ENCODE measurements at places on chromosomes 3 and 15.

GRCh38 chr3:160478338-160478737, 28.8 kb upstream of the TRIM59 start:
- DNase-seq, result no peak

- DNase-seq, result no peak
Measured at GRCh38 chr3:130948001-130948773, 54.3 kb downstream of the ATP2C1 start.

DNA sequence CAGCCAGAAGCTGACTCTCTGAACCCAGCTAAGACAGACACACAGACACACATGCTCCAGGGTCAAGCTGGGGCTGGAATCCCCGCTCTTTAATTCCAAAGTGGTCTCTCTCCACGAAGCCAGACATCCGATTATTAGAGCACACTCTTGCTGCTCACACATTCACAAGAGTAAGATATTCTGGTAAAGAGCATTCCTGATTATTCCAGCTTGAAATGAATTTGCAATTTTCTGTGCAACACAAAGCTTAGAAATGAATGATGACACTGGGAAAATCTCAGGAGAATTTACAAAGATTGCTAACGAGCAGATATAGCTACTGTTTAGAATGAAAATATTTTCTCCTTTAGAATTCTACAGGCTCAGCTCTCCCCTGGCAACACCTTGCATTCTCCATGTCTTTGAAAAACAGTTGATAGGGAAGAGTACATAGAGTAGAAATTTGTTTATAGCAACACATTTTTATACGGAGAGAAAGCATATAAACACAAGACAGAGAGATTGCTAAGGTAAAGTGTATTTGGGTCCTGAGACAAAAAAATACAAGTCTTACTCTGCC, 80.6 kb upstream of the EIF1B start:
- no peak for DNase-seq

GRCh38 chr3:168914662-168915061, 748.9 kb downstream of the MECOM start:
- DNase-seq, result no peak

DNA sequence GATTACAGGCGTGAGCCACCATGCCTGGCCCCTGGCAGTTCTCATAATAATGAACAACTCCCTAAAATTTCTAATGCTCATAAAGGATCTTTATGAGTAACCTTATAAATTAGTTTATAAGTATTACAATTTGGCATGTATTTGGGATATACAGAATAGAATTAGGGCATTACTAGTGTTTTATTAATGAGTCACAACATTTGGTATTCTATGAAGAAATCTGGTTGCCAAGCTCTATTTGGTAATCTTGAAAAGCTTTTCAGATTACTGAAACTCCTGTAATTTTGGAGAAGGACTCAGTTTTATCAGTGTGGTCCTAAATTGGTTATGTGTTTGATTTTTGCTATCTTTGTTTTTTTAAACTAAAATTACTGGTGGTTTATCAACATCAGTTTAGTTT, 45.8 kb downstream of the TM6SF1 start:
- no peak for DNase-seq
